ENCODE measurements at places on chromosomes 16 and 17.

DNA sequence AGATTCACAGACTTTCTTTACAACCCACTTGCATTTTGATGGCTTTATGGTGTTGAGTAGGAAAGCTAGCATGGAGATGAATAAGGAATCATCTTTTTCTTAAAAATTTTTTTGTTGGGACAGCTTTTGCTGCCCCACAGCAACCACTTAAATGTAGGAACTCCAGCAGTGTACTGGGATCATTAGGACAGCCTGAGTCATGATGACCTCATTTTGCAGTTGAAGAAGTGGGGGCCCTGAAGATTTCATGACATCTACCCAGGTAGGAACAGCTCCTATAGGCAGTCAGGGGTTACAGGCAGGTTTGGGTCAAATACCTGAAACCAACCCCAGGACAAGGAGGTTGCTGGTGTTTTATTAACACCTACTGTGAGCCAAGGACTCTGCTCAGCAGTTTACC, 2.1 kb downstream of the METTL22 start:
- DNase-seq: no peak

- no peak for DNase-seq
Measured at GRCh38 chr17:40551091-40551878, 14.0 kb downstream of the CCR7 start.

DNA sequence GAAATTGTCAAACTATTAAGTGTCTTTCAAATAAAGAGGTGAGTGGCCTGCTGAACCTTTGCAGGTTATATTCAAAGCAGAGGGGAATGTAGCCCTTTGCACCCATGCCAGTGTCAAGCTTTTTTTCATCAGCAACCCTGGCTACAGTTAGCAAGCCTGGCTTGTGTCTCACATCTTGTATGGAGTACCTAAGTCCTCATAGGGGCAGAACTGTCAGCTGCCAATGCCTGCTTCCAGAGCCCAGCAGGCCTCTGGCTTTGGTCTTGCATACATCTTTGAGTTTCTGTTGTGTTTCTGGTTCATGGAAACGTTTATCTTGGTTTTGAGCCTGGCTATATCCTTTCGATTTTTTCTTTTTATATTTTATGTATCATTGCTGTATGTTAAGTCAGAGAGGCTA, 26.8 kb downstream of the REXO5 start:
- no peak for DNase-seq

GRCh38 chr17:64216000-64216337, 47.1 kb downstream of the TEX2 start:
- no peak for DNase-seq

DNA sequence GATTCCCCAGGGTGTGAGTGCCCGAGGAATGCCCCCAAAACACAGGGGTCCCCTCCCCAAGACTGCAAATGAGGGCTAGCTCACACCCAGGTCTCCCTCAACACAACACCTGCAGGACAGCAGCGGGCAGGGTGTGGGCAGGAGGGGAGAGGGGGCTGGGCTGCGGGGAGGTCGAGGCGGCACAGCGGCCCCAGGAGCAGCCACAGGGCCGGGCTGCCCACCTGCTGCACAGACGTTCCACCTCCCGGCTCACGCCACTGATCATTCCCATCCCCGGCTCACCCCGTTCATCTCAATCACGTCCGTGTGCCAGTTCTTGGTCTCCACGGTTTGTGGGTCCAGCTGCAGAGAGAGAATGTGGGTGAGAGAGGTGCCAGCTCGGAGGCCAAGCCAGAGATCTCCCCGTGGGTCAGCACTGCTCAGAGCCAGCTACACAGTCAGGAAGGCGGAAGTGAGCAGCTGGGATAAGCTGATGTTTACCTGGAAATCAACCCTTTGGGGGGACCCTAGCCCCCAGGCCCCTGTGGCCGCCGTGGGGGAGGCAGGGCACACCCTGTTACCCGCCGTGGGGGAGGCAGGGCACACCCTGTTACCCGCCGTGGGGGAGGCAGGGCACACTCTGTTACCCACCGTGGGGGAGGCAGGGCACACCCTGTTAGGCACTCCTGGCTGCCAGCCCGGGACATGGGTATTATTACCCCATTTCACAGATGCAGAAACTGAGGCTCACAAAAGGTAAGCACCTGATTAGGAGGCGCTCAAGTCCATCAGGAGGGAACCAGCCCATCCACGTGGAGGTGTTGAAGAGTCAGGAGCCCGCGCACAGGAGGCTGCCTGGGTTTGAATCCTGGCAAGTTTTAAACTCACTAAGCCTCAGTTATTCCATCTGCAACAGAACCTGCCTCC, 16.1 kb downstream of the TIMM22 start:
- no peak for DNase-seq

GRCh38 chr16:30694926-30695693, 3.9 kb upstream of the SRCAP start:
- no peak for DNase-seq

DNA sequence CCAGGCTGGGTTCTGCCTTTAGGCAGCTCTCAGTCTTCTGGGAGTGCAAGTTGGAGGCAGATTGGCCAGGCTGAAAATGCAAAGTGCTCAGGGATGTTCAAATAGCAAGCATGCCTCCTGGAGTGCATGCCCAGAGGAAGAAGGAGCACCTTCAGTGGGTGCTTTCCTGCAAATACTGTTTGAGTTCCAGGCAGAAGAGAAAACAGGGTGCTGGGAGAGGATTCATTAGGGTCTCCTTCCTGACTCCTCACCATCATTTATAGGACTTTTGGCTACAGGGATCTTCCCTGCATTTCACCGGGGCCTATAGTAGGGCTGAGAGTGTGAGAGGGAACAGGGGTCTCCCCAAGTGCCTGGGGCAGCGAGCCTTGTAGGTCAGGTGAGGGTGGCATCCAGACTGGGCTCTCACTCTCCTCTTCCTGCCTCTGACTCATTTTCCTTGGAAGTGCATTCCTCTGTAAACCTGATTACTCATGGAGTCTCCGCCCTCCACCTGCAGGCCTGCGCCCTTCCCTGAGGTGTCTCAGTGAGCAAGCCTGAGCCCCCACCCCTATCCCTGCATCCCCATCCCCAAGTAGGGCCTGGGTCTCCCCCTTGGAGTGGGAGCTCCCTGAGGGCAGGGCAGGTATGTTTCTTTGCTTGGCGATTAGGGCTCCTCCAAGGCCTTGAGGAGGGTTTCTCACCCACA, 17.1 kb upstream of the TNS4 start:
- DNase-seq: no peak

DNA sequence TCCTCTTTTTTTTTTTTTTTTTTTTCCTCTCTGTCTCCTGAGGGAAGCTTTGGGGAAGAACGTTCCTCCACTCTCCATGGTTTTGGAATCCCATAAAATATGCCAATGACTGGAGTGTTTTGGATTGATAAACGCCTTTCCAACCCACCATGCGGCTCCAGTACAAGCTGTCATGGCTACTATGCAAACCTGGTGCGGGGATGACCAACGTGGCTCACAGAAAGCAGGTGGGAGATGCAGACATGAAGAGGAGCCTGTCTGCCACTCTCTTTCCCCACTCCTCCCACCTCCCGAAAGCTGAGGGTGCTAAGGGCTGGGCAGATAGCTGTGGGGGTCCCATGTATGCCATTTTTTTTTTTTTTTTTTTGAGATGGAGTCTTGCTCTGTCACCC, 69.9 kb upstream of the SEC14L1 start:
- no peak for DNase-seq

- no peak for DNase-seq
Measured at GRCh38 chr16:52578007-52578828, 31.3 kb upstream of the TOX3 start.

GRCh38 chr17:13353590-13353989, 248.1 kb downstream of the HS3ST3A1 start:
- DNase-seq: no peak

GRCh38 chr16:85289760-85290625, 177.7 kb upstream of the CIBAR2 start:
- DNase-seq: no peak

DNA sequence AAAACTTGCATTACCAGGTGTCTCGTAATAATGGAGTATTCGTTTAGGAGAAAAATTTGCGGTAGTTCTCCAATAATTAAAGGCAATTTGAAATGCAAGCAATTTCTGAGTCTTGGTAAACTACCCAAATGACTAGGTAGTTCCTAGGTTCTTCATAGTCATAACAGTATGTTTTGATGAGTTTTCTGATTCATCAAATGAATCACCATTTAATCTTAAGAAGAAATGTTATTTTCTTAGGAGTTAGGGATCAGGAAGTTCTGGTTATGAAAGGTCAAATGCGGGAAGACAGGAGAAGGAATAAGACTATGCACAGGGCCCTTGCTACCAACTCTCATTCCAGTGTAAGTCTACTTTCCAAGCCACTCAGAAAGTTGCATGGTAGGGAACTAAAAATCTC, 221.5 kb upstream of the SOX9 start:
- DNase-seq: no peak

DNA sequence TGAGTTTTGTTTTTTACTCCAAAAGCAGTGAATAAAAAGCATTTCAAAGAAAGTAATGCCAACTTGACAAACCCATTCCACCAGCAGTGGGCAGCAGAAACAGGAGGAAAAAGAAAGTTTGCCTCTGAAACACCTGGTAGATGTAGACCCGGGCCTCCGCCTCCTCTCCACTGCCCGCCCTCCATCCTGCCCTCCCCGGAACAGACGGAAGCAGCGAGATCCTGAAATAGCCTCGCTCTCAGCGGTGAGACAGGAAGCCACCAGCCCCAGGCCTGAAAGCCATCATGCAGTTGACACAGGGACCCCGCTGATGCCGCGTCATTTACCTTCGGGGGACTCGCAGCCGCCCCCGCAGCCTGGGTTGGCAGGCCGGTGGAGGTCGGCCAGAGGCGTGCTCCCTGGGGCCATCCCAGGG, 67.8 kb downstream of the C16orf78 start:
- DNase-seq: no peak

GRCh38 chr17:77796176-77796860, 162.2 kb upstream of the TNRC6C start:
- no peak for DNase-seq

- DNase-seq: no peak
Measured at GRCh38 chr16:50154420-50154950, 1.4 kb downstream of the TENT4B start.

- no peak for DNase-seq
Measured at GRCh38 chr17:59401274-59401673, 69.8 kb downstream of the YPEL2 start.

DNA sequence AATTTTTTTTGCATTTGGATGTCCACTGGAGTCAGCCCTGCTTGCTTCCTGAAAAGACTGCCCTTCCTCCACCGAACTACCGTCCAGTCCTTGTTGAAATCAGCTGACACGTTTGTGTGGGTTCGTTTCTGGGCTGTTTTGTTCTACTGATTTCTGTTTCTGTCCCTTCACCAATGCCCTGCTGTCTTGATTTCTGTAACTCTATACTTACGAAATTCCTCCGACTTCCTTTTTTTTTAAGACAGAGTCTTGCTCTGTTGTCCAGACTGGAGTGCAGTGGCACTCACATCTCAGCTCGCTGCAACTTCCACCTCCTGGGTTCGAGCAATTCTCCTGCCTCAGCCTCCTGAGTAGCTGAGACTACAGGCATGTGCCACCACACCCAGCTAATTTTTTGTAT, 8.4 kb upstream of the GAA start:
- DNase-seq: no peak

DNA sequence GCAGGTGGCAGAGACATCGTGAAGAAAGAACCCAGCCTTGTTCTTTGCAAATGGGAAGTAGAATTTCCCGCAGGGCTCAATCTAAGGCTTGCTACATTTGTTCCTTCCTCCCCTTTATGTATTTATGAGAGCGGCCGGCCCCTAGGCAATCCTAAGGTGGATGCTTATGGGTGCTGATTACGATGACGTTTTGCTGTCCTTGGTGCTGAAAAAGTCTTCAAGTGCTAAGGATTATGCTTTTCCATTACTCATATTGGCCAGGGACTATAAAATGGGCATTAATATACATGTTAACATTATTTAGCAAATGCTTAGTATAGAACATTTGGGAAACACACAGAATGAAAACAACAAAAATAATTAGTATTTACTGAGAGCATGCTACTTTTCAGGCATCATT, 313.3 kb upstream of the XYLT1 start:
- no peak for DNase-seq

DNA sequence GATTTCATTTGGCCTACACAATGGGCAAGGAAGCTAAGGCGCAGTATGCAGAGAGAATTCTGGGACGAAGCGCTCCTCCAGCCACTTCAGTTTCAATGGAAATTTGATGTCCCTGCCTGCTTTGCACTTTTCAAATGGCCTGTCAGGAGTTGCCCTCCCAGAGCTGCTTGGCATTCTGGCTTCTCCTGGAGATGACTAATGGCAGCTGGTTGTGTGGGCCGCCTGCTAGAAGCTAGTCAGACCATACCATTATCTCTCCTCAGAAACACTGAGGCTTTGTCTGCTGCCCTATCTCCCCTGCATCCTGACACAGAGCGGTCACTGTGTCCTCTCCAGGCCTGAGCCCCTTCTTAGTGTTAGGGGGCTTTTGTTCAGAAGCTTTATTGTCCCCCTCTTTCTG, 180.1 kb downstream of the SPECC1 start:
- DNase-seq: no peak

- DNase-seq: no peak
Measured at GRCh38 chr17:59607061-59607460, 12.6 kb upstream of the CLTC start.

GRCh38 chr16:5073279-5073629, 1.6 kb downstream of the ALG1 start:
- no peak for DNase-seq

- no peak for DNase-seq
Measured at GRCh38 chr17:80346498-80347275, 68.3 kb upstream of the ENDOV start.

DNA sequence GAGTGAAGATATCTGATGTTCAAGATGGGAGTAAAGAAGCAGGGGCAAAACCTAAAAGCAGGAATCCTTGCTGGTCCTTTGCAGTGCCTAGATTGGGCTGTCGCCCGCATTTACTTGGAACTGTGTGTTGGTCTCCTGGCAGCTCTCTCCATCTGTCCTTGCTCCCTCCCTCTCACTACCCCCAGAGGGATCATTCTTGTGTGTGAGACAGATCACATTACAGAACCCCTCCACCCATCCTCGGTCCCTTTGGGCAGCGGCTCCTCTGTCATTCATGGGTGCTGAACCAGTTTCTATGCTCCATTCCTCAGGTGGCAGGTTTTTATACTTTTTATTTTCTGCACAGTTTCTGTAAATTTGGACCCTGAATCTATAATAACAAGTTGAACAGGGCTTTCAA, 99.4 kb upstream of the MYOCD start:
- no peak for DNase-seq
